ENCODE measurements at places on chromosomes 6 and 20.

- no peak for DNase-seq
Measured at GRCh38 chr6:15405129-15406068, 159.5 kb downstream of the JARID2 start.

- DNase-seq, result no peak
Measured at GRCh38 chr6:33433001-33433543, 13.2 kb downstream of the SYNGAP1 start.

GRCh38 chr20:54085910-54086309, 15.5 kb upstream of the BCAS1 start:
- DNase-seq, result no peak

- no peak for DNase-seq
Measured at GRCh38 chr6:33851959-33852358, 48.2 kb upstream of the MLN start.

DNA sequence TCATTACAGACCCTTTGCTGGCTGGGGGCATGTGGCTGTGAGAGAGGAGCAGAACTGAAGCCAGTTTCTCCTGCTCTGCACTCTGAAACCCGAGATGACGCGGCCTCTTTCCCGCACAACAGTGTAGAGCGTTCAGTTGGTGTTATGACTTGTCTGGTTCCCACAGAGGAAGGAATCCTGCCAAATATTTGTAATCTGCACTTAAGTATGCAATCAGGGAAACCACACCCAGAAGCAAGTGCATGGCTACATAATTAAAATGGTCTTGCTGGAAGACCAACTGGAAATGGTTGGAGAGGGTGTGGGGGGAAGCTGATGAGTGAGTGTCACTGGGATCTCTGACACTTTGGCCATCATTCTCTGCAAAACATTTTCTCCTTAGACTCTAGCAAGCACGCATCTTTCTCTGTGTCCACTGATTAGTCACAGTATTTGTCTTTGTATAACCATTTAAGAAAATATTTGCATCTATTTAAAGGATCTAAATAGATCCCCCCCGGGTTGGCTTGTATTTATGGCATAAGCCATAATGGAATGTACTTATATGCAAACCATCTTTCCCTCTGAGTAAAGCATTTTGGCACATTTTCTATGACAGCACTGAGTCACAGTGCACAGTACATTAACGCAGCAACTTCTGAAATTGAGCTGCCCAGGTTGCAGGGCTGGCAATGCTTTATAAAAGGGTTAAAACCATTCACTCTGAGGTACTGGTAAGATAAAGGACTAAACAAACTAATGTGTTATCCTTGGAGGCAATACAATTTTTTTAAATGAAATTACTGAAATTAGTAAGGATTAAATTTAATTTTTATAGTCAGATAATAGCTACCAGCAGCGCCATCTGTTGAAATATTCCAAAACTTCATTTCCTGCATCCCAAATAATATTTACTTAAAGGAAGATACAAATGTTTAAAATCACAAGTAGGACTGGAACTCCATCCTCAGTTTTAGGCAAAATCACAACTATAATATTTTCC, 76.7 kb downstream of the FOXC1 start:
- peak; percentile 85 for DNase-seq

DNA sequence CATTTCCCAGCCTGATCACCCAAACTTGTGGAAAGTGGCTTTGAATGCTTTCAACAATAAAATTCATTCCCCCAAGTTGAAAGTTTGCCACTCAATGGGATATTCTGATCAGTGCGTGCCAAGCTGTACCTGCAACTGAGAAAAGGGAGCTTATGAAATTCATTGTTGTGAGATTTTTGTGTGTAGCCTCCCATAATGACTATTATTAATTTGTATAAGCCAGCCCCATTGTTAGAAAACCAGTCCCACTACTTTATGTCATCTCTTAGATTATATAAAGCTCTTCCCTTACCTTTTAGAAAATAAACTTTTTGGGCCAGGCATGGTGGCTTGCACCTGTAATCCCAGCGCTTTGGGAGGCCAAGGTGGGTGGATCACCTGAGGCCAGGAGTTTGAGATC, 15.9 kb downstream of the IL20RA start:
- DNase-seq, result no peak

- DNase-seq, result no peak
Measured at GRCh38 chr20:41865938-41866337, 247.8 kb upstream of the CHD6 start.

GRCh38 chr6:149646599-149646998, 1.9 kb downstream of the KATNA1 start:
- no peak for DNase-seq

- DNase-seq, result no peak
Measured at GRCh38 chr20:57398231-57398821, 7.1 kb downstream of the RBM38 start.

GRCh38 chr6:10385524-10386132, 29.2 kb downstream of the TFAP2A start:
- DNase-seq, result no peak

- DNase-seq, result no peak
Measured at GRCh38 chr6:125759959-125760457, 10.6 kb downstream of the HEY2 start.

DNA sequence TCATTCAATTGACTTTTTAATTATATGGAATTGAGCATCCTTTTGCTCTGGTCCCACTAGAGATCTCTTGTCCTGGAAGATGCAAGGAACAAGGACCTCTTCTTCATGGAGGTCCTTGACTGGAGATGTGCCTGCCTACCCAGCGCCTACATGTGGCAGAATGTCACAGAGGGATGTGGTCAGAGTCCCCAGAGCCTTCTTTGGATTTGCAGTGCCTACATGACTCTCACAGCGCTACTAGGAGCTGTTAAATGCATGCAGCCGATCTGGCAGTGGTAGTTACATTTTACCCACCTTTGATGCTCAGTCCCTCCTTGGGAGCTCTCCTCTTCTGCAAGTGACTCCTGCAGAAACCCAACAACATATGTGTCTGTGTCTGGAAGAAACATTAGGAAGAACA, 51.9 kb upstream of the ADTRP start:
- DNase-seq, result no peak

DNA sequence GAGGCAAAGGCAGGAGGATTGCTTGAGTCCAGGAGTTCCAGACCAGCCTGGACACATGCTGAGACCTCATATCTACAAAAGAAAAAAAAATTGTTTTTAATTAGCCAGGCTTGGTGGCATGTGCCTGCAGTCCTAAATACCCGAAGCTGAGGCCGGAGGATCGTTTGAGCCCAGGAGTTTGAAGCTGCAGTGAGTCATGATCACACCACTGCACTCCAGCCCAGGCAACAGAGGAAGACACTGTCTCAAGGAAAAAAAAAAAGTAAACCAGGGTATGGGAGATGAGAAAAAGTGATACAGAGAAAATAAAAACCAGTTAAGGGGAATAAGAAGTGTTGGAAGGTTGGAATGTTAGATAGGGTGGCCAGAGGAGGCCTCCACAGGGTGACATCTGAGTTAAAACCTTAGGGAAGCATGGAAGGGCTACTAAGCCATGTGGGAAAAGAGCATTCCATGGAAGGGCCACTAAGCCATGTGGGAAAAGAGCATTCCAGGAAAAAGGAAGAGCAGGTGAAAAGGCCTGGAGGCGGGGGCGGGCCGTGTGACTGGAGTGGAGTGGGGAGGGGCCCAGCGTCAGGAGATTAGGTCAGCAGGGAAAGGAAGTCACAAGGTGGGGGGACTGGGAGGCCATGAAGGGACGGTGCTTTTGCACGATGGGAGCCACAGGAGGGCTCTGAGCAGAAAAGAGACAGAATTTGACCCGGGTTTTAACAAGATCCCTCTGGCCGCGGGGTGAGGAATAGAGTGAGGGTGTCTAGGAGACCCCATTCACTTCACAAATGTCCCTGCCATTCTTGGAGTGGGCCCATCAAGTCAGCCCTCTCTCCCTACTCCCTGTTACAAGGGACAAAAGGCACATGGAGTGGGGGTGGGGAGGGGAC, 18.3 kb downstream of the CPNE5 start:
- DNase-seq, result no peak

GRCh38 chr6:16651871-16652270, 109.4 kb downstream of the ATXN1 start:
- DNase-seq, result no peak

- no peak for DNase-seq
Measured at GRCh38 chr20:58033026-58033536, 195.4 kb downstream of the ANKRD60 start.

DNA sequence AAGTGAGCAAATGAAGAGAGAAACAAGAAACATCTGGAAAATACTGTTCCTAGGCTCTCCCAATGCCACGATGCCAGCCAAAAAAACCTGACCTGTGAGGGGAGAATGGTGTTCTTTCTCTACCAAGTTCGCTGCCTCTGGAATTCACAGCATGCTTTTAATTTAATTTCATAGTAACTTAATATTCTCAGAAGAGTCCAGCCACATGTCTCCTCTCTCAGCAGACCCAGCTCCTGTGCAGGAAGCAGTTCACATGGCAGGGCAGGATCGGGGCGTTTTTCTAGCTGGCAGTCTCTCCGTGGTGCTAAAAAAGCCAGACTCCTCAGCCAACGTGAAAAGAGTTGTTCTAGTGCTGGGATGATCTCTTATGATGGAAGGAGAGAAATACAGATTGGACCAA, 57.5 kb downstream of the BFSP1 start:
- DNase-seq, result peak; percentile 31

DNA sequence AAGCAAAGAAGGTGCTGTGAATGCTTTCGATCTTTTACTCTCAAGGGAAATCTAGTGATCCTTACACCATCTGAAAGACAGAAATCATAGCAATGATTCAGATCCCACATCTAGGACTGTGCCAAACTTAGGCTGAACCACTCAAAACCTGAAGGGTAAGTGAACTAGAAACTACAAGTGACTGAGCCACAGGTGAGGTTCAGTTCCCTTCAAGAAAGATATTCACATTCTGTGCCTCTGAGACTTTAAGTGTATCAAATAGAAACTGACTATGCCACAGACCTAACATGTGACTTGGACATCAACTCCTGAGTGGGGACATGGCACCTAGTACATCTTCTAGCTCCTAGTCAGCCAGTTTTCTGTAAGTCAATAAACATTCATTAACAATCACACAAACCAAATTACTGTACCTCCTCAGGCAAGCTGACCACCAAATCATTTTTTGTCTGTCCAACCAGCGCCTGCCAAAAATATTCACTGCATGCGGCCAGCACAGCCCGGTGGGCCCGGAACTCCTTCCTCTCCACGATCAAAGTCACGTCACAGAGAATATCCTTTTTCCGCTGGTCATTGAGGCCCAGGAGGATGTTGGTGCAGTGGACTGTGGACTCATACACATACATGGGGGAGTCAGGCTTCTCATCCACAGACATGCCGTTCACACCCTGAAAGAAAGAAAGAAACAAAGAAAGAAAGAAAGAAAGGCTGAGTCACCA, 114.1 kb downstream of the GJA10 start:
- DNase-seq, result no peak

DNA sequence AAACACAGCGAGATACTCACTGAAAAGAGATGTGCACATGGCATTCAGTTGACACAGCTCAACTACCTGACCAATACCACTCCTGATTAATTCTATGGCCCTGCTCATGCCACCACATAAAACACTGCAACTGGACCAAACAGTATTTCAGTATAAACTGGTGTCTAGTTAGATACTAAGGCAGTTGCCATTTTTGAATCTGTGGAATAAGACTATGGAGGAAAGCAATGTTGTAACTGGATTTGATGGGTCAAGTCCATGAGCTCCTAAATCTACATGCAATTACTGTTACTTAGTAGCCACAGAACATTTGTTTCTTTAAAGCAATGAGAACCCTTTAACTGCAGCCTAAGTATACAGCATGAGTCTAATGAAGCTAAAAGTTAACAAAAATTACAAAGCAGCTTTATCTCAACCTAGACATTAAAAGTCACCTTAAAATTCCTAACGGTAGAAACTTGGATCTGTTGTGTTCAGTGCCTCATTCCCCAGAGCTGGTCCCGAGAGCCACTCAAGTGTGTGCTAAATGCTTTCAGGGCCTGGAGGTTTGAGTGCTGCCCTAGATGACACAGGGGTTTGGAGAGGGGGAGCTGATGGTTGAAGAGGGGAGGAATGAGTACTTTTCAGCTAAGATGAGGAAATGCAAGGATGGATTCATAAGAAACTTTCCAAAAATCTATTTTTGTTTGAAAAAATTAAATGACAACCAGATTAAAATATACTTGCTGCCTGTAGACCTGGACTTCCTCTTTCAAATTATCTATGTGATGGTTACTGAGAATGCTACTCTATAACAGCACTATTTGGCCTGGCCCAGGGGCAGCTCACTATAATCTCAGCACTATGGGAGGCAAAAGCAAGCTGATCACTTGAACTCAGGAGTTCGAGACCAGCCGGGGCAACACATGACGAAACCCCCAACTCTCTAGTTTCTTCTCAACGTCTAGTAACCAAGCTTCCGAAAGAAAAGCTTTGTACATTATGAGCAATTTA, 15.6 kb downstream of the SNX5 start:
- DNase-seq, result no peak

- DNase-seq, result no peak
Measured at GRCh38 chr6:89214197-89214596, 3.0 kb downstream of the GABRR1 start.

DNA sequence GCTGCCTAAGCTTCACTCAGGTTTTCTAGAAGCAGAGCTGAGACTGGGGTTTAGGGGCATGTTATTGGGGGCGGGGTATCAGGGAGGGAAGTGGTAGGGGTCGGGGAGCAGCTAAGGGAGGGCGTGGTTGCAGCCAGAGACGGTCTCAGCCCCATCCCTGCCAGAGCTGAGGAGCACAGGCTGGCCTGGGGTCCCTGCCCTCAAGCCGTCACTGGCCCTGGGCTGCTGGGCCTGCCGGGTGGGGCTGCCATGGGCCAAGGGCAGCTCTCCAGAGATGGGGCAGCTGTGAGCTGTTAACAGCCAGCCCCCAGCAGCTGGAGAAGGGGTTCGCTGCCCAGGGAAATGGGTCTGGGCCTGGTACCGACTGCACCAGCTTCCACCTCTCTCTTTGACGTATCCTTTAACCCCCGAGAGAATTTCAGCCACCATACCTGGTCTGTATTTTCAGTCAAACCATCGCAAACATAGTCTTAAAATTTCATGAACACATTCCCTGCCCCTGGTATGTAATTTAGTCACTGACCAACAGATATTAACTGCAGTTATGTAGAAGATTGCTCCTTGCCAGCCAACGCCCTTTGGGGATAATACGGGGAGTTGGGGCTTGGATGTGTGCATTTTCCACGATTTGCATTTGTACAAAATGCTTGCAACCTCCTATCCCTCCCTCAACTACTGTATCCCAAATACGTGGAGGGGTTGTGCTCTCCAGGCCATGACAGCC, 253.4 kb downstream of the TAF4 start:
- DNase-seq, result no peak

DNA sequence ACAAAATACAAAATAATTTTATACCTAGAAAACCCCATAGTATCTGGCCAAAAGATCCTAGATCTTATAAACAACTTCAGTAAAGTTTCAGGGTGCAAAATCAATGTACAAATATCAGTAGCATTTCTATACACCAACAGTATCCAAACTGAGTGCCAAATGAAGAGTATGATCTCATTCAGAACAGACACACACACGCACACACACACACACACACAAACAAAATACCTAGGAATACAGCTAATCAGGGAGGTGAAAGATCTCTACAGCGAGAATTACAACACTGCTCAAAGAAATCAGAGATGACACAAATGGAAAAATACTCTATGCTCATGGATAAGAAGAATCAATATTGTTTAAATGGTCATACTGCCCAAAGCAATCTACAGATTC, 49.2 kb downstream of the TOMM6 start:
- DNase-seq, result no peak

- DNase-seq, result no peak
Measured at GRCh38 chr6:116992546-116992945, 115.5 kb downstream of the RFX6 start.

Measured in NCI-H2171 treated with DMSO at 0.1 percent for 48 hours (cell line).